Substantia nigra (tissue), 51 donors: ENCODE measurements at places on chromosomes 11 and 22.

DNA sequence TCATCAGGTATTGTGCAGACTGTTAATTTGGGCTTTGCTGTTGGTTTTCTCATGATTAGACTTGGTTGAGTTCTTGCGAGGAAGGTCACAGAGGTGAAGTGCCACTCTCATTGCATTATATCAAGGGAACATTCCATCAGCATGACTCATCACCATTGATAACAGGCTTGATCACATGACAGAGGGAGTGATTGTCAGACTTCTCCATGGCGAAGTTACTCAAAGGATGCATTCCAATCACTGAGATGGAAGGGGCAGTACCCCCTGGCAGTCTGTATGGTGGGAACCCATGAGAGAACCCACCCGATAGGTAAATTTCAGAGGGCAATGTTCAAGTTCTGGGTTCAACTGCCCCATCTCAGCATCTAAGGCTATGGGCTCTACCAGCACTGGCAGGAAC, 19.4 kb upstream of the P2RY2 start:
- no peak for DNase-seq

DNA sequence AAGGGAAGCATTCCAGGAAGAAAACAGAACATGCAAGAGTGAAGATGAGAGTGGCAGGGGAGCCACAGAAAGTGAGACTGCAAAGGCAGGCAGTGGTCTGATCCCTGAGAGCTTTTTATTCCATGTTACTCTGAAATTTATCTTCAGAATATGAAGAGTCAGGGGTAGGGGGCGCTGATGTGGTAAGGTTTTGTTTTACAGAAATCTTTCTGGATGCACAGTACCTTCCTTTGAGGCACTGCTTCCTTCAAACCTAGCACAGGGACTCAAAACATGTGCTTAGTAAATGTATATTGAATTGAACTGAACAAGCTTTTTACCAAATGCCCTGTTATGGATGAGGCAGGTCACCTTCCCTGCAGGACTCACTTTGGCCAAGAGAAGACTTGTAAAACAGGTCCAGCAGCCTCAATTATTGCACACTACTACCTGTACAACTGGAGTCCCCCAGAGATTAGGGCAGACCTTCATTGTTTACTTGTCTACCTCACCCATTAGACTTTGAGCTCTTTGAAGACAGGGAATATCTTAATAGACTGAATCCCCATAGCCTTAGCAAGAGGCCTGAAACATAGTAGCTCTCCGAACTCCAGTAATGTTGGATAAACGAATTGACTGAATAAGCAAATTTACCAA, 2.2 kb downstream of the PAK1 start:
- no peak for DNase-seq

DNA sequence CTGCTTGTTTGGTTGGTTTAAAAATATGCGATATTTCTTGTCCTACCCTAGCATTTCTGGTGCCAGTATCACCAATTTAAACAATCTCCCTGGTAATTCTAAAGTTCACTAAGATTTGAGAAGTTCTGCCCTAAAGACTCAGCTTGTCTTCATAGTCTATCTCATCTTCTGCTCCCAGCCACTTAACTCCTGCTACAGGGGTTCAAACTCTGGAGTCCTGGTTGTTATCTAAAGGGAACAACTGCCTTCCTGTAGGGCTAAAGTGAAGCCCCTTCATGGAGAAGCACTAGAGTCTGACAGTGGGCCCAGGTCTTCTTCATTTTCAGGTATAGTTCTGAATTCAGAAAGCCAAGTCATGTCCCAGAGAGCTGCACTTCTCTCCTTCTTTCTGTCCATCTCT, 73.2 kb downstream of the CTNND1 start:
- DNase-seq = no peak

DNA sequence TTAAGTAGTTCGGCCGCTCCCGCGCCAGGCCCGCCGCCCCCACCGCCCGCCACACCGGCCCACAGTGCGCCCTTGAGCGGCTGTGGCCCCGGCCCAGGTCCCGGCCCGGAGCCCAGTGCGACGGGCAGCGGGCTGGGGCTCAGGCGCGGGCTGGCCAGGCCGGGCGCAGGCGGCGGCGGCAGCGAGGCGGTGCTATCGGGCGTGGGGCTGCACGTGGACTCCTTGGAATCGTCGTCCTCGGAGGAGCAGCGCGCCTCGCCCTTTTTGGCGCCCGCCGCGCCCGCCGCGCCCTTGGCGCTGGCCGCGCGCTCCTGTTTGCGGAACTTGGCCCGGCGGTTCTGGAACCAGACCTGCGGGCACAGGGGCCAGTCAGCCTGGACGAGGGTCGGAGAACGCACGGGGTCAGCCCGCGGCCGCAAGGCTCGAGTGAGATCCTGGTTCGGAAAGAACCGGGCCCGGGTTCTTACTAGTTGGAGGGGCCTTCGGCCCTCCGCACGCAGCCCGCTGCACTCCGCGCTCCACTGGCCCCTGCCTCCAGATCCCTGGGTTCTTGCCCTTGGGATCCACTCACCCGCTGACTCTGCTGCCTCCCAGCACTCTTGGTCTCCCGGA, 4.0 kb downstream of the PHOX2A start:
- no peak for DNase-seq

DNA sequence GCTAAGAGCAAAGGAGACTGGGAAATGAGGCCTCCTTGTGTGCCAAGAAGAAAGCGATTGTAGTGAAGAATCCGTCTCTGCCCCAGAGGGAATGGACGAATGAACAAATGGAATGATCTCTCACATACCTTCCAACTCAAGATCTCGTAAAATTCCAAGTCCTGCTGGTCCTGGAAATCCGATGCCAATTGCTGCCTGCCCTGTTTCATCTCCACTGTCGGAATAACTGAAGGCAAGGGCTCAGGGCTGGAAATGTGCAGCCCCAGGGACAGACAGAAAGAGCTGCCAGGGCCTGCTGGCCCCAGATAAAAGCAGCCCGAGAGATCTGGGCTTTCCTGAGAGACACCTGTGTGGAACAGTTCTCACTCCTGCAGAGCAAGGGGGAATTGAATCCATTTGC, 120.9 kb downstream of the MN1 start:
- DNase-seq = no peak

- DNase-seq = no peak
These were observed 25.2 kb downstream of the ALG12 start for GRCh38 chr22:49893025-49893424.

- DNase-seq = no peak
These were observed 620.6 kb downstream of the SOX6 start for GRCh38 chr11:15735706-15736105.

- no peak for DNase-seq
These were observed 18.9 kb upstream of the IGLL1 start for GRCh38 chr22:23598805-23599518.

DNA sequence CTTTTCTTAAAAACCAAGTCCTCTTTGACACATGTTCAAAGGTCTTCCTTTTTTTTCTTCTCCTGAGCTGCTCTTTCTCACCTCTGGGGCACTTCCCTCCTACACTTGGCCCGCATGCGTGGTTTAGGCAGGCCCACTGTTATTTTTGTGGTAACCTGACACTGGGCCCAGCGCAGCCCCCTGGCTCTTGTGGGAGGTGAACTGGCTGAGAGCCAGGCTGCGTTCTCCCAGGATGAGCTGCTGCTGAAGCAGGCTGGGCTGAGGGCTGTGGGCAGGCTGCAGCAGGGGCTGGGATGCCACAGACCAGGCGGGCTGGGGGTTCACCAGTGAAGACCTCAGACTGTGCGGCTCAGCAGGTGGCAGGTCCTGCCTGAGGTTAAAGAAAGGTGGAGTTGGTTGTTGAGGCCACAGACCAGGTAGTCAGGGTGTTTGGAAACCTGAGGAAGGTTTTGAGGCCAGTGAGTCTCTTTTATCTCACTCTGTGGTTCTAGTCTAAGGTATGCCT, 72.4 kb downstream of the TEAD1 start:
- no peak for DNase-seq

- DNase-seq = no peak
These were observed 563.0 kb downstream of the SOX6 start for GRCh38 chr11:15793043-15793996.

GRCh38 chr22:45468872-45469271, 33.8 kb upstream of the FBLN1 start:
- no peak for DNase-seq

DNA sequence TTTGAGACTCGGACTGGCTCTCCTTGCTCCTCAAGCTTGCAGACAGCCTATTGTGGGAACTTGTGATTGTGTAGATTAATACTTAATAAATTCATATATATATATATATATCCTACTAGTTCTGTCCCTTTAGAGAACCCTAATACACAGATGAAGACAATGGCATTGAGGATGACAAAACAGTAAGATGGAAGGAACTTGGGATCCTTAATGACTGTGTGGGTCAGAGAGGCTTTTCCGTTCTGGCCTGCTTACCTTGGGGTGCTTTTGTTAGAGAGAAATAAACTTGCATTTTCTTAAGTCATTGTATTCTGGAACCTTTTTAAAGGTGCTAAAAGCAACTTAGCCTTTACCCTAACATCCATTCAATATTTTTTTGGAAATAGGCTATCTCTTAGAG, 49.6 kb upstream of the RRAS2 start:
- no peak for DNase-seq
